SK-N-SH treated with all-trans-retinoic acid at 6 μM for 48 hours (cell line): ENCODE measurements at places on chromosomes 3 and 15.
A peak's percentile ranks its signal among the peaks of the same experiment; 100 is the strongest.

DNA sequence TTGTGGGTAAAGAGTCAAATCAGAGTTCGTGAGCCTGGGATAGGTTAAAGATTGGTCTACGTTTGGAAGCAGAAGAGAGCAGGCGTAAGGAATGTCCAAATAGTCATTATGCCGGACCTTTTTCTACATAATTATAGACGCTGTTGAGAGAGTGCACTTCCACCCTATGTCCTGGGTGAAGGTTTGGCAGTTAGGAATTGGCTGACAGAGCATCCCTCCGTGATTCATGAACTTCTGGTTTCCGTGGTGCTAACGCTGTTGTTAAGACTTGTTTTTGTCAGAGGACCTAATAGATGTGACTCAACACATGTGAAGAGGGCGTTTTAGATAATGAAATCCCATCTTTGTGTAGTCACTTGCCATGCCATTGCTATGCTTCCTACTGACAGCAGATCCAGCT is 1.1 kb downstream of the EAF1 start:
- peak; percentile 52 for ATAC-seq

DNA sequence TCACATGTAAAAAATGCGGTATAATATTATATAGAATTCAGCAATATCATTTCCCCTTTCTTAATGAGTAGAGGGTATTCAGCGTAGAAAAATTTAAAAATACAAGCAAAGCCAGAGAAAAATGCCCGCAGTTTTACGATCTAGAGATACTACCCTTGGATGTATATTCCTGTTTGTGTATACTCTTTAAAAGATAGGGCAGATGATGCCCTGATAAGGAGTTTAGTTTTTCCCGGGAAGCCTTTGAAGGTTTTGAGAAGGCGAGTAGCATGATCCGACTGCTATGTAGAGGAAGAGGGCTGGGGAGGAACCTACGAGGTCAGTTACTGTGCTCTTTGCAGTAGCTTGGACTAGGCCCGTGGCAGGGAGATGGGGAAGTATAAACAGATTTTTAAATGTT is 1.2 kb downstream of the YEATS2 start:
- ATAC-seq: peak; percentile 71

GRCh38 chr3:42117175-42118008 is 26.2 kb downstream of the TRAK1 start:
- ATAC-seq: peak; percentile 79

DNA sequence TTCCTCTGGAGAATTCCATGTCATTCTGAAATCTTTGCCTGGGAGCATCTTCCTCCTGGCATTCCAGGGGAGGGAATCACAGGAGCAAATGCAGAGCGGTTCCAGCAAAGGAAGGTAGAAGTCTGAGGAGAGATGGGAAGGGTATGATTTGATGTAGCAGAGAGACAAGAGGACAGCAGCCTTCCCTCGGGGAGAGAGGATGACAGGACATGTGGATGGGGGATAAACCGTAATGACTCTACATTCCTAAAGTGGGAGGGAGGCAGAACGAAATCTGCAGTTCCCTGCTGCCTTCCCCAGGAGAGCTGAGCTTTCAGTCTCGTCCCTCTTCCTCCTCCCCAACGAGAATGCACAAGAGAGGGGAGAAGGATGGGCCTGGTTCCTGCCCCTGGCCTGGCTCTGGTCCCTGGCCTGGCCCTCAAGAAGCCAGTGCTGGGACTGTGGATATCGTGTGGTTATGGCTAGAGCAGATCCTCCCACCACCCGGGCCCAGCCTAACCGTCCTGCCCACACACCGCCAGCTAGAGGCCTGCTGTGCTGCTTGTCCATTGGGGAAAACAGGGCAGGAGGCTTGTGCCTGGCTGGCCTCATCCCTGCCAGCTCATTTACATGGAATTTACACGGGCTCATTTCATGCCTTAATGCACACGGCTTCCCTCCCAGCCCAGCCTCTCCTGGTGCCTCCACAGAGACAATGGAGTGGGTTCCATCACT is 26.6 kb downstream of the SEMA7A start:
- ATAC-seq: peak; percentile 97

DNA sequence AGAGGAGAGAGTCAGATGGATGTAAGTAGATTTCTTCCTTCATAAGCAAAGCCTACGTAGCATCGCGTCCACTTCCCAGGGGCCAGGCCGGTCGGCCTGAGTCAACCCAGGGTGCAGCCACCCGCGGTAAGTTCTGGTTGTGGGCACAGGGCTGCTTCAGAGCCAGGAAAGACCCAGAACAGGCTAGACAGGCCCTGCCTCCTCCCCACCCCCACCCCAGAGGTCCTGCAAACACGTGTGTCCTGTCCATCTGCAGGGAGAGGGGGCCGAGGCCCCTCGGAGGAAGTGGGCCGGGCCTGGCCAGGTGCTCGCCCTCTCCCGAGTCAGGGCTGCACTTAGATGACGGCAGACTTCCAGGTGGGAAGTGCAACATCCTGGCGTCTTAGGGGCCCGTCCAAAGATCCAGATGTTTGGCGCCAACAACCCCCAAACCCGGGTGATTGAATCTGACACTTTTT is 100.8 kb upstream of the ALDH1A3 start:
- no peak for ATAC-seq

DNA sequence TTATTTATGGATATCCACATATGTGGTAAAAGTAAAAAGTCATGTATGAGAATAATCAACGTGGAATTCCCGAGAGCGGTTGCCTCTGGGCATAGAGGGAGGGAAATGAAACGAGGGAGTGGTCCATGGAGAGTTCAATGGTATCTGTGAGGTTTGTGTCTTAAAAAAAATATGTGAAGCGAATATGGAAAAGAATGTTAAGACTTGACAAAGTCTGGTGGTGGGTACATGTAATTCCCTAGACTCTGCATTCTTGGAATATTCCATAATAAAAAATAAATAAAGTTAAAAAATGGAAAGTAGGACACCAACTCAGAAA is 28.4 kb downstream of the FAM43A start:
- ATAC-seq: no peak

DNA sequence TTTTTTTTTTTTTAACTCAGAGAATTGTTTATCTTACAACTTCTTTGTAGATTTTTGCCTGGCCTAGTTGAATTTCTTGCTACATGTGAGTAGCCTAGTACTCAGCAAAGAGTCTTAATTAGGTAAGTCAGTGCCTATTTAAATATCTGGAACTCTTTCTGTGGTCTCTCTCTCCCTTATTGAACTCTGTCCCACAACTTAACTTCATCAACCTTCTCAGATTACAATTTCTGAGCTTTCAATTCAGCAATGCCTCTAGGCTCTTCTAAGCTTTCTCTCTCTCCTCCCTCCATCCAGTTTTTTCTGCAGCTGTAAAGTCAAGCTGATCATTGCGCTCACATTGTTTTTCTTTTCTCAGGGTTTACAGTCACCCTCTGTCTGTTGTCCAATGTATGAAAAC is 517.6 kb upstream of the ROBO1 start:
- ATAC-seq: no peak

- no peak for ATAC-seq
Measured at GRCh38 chr15:38271895-38272294, 19.3 kb downstream of the SPRED1 start.

GRCh38 chr3:190217081-190217480 is 96.4 kb upstream of the P3H2 start:
- ATAC-seq: no peak

DNA sequence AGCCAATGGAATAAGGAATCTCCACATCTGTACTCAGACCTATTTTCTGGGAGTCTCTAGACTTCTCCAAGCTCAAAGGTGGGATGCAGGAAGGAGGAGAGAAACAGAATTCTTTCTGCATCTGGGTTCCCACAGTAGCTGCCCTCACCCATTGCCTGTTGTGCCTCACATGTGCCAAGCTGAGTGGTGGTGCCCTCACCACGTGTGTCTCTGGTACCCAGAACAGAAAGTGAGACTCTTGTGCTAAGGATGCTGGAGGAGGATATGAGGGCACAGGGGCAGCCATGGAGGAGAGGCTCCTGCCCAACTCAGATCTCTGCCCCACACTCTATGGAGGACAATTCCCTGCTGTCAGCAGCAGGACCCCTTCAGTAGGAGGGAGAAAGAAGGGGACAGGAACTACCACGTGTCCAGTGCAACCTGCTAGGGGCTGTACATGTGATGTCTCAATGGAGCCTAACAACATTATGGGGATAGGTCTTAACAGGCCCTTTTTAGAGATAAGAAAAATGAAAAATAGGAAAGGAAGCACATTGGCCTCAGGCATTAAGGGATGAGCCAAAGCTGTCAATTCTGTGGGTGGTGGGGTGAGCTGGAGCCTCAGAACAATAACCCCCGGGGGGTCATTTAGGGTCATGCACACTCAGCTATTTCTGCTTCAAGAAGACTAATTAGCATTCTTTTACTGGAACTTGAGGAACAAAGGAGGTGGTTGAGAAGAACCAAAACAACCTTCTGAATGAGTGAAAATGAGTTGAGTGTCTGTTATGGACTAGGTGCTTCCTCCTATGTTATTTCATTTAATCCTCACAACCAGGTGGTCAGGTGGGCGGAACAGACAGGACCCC is 16.3 kb upstream of the NOX5 start:
- ATAC-seq: no peak

GRCh38 chr3:12413721-12414255 is 70.5 kb upstream of the TSEN2 start:
- ATAC-seq: no peak

DNA sequence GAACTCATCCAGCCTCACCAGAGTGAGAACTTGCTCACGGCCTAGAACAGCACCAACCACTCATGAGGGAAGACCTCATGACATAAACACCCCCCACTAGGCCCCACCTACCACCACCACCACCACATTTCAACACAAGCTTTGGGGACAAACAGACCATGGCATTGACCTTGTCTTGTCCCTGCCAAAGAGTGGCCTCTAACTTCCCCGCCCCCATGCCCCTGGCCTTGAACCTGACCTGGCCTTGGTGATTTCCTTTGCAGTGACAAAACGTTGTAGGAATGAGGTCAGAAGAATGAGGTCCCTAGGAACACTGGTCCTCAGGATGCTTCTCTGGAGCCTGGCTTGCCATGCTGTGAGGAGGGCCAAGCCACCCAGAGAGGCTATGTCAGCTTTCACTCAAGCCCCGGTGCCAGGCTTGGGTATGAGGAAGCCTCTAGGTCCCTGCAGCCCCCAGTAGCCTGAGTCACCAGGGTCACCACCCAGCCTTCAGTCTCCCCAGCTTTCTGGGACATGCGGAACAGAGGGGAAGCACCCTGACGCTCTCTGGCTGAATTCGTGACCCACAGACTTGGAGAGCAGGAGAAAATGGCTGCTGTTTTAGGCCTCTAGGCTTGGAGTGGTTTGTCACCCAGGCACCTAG is 57.9 kb downstream of the TPRA1 start:
- ATAC-seq: no peak

DNA sequence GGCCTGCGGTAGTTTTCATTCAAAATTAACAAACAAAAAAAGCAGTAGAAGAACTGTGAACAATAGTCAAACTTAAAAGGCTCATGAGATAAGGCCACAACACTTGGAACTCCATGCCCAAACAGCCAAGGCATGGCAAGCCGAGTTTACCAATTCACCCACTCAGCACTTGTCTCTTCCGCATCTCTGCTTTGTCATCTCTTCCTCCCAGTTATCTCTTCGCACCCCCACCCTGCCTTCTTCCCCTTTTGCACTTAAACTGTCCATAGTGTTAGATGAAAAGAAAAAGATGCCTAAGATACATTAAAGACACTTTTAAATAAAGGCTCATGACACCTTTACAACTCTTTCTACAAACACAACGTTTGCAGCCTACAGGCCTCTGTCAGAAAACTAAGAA is 11.1 kb downstream of the TLE3 start:
- no peak for ATAC-seq

DNA sequence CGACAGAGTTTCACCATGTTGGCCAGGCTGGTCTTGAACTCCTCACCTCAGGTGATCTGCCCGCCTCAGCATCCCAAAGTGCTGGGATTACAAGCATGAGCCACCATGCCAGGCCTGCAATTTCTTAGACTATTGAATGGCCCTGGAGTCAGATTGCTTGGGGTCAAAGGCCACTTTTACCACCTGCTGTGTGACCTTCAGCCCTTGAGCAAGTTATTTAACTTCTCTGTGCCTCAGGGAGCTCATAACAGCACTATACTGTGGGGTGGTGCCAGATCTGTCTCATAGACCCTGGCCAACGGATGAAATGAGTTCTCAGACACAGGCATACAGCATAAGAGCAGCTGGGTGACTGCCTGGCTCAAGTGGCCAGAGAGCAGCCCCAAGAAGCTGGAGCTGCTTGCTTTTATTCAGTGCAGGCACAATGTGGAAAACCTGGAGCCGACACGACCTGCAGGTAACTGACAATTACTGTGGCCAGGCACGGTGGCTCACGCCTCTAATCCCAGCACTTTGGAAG is 44.9 kb upstream of the FURIN start:
- no peak for ATAC-seq
